ENCODE measurements at places on chromosomes 13 and 19.

DNA sequence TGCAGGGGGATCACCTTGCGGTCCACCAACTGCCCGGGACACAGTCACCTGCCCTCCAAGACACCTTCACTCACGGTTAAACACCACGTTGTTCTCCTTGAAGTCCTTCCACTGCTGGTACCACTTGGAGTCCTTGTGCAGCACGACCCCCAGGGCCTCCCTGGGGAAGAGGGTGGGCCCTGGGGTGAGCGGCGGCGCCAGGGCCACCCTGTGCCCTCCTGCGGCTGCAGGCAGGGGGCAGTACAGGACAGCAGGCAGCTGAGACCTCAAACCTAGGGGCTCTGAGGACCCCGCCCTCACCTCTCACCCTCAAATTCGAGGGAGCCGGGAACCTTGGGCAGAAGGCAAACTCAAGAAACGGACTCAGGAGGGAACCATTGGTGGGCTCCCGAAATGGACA, 7.5 kb upstream of the CTXN1 start:
- DNase-seq = no peak

DNA sequence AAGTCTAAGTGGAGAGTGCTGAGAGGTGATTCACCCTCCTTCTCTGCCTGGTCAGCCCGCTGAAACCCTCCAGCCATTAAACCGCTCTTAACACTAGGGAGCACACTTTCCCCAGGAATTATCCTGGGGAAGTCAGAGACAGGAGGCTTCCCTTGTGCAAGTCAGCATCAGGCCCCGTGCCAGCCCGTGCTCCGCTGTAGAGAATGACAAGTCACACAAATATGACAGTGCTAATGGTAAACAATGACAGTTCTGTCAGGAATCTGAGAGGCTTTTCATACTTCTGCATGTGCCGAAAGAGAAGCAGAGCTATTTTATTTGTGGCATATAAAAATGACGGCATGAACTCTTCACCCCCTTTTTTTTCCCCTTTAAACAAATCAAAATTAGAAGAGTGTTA, 816.9 kb upstream of the SLC10A2 start:
- DNase-seq = no peak

GRCh38 chr19:44782729-44783128, 5.0 kb downstream of the CBLC start:
- no peak for DNase-seq

- no peak for DNase-seq
Observed at GRCh38 chr19:47779524-47780214, 1.2 kb downstream of the SELENOW start.

DNA sequence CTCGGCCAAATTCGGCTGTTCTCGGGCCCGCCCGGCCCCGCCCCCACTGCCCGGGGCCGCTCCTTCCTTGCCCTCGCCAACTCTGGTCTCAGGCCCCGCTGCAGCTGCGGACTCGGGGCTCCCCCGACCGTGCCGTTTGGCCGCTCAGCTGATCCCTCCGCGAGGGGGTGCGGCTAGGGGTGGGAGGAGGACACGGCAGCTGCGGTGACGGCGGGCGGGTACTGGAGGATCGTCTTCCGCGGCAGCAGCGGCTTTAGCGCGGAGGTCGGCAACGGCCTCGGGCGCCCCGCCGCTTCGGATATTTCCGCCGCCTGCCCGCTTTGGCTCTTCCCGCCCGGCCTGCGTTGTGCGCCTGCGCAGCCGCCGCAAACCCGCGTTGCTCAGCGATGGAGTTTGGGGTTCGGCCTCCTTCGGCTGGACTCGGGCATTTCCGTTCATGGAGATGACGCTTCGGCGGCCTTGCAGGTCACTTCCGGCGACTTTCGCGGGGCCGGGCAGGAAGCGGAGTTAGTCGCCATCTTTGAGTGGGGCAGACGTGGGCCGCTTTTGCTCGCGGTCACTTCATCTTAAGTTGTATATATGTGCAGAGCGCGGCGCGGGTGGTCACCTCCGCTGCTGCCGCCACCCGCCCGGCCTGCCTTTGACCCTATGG, 338 bp upstream of the UBE2M start:
- DNase-seq = peak; percentile 98

GRCh38 chr19:29417048-29417447, 108.7 kb upstream of the VSTM2B start:
- no peak for DNase-seq

DNA sequence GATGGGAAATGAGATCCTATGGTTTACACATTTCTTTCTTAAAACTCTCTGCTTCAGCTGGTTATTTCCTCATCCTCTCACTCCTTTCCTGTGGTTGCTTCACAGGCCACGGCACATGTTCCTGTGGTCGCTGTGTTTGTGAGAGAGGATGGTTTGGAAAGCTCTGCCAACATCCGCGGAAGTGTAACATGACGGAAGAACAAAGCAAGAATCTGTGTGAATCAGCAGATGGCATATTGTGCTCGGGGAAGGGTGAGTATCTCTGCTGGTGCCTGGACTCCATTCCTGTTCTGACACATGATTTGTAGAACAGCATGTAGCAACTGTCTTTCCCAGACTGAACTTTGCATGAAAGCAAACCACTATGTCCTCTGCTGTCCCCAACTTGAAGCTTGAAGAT, 254.2 kb downstream of the ITGBL1 start:
- DNase-seq = no peak

GRCh38 chr19:17505223-17505622, 6.2 kb upstream of the PGLS start:
- DNase-seq = no peak

- no peak for DNase-seq
Observed at GRCh38 chr19:12647490-12648071, 19.0 kb downstream of the MAN2B1 start.

DNA sequence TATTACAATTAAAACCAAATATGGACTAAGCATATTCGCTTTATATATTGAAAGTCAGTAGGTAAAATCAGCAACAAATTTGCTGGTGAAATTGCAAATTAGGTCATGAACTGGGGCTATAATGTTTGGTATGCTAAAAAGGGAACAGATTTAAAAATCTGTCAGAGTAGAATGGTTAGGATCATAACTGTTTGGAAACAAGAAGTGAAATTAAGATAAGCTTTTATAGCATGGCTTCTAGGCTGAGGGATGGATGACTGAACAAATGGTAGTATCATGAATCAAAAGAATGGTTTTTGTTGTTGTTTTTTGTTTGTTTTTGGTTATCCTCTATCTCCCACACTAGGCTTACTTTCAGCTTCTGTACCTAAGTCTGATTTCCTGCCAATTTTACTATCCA, 1090.4 kb downstream of the PCDH9 start:
- no peak for DNase-seq

GRCh38 chr19:36265856-36266374, 51.0 kb downstream of the ZNF146 start:
- DNase-seq = no peak

DNA sequence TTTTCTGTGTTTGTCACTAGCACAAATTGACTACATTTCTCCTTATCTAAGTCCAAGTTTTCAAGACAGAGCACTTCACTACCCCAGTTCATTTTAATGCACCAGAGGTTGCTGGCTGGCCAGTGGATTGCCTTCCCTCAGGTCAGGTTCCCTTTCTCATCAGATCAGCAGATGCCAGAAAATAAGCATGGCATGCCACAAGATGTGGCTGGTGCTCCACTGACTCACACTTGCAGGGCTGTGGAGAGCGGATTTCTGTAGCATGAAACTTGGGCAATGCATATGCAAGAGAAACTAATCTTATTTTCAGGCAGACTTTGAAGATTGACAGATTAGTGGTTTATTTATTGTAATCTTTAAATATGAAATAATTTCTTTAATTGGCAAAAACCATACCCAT, 79.5 kb downstream of the RUBCNL start:
- no peak for DNase-seq
